ENCODE measurements at places on chromosomes 3 and 15.

DNA sequence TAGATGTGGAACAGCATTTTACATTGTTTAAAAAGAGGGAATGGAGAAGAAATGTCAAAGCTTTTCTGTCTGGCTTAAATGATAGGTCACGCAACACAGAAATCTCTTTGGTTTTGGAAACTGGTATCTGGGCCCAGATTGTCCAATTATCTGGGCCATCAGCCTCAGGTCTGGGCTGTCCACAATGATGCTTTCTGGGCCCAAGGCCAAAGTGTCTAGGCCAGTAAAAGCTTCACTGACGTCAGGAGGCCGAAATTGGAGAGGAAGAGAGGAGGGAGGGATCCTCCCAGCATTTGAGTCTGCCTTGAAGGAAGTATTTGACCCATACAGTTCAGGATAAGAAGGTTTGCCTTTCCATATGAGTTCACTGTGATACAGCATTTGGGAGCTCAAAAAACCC is 60.7 kb upstream of the ALDH1A3 start:
- no peak for DNase-seq

- peak; percentile 90 for DNase-seq
Measured at GRCh38 chr15:32818758-32819447, 101.1 kb downstream of the GREM1 start.

DNA sequence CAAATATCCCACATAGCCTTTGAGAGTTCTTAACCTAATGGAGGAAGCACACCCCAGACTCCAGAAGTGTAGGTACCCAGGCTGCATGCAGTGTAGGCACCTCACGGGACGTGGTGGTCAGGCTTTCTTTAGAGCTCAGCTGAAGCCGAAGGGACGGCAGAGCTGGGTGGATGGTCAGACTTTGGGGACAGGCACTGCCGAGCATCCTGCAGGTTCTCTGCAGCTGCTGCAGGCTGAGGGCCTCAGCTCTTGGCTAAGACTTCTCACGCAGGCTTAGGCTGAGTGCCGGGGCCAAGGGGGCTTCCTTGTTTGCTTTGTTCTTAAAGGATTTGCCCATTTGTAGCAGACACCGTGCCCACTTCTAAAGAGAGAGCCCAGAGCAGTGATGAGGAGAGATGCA is 177.0 kb downstream of the RAB11A start:
- DNase-seq: no peak

- DNase-seq: no peak
Measured at GRCh38 chr3:145678401-145678800, 482.6 kb downstream of the PLOD2 start.

GRCh38 chr3:35908366-35909232 is 269.3 kb downstream of the ARPP21 start:
- peak; percentile 73 for DNase-seq
